ENCODE measurements at places on chromosomes 3 and 15. TPM values are rescaled to one million over a fixed set of nuclear protein-coding genes. Genes with fewer than 3 reads are reported as not detected.

Gene RLBP1
- not detected for total RNA-seq

Gene IGSF10
- total RNA-seq = 2.1 TPM

- no peaks in the 10 kb centered on the region for H3K27me3 ChIP-seq
- peaks cover 78% of the 10 kb centered on the region for H3K36me3 ChIP-seq
- DNase-seq = no peak
- H3K4me3 ChIP-seq = no peak overlapping the region
- H3K4me1 ChIP-seq = no peaks in the 10 kb centered on the region
These were observed 17.8 kb downstream of the UQCC5 start for GRCh38 chr3:52554026-52554755.

- H3K36me3 ChIP-seq = no peaks in the 10 kb centered on the region
- DNase-seq = no peak
- peaks cover 36% of the 10 kb centered on the region for H3K4me1 ChIP-seq
- no peak overlapping the region for H3K4me3 ChIP-seq
- no peak overlapping the region for H3K27ac ChIP-seq
These were observed 1.8 kb upstream of the ATP10A start for GRCh38 chr15:25864966-25865365.

- no peak overlapping the region for H3K4me3 ChIP-seq
- H3K27me3 ChIP-seq = no peaks in the 10 kb centered on the region
- H3K36me3 ChIP-seq = peaks cover 16% of the 10 kb centered on the region
- peaks cover 11% of the 10 kb centered on the region for H3K4me1 ChIP-seq
- DNase-seq = no peak
- no peak overlapping the region for H3K27ac ChIP-seq
These were observed 84.0 kb downstream of the DUT start for GRCh38 chr15:48415036-48415886.

DNA sequence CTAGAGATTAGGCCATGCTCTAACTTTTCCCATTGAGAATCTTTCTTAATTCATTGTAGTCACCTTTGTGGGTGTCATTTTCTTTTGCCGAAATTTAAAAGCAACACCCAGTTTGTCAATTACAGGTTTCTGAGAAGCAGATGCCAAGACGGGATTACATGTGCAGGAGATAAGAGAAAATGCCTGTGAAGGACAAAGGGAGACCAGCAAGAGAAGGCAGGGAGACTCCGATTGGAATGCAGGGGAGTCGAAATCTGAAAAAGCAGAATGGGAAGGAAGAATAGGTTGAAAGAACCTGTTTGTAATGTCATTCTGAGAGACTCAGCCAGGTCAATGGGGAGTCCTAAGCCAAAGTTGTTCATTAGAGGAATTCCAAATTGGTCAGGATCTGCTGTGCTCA, 3.6 kb upstream of the DPH6 start:
- H3K4me1 ChIP-seq = peaks cover 17% of the 10 kb centered on the region
- no peak for DNase-seq
- no peaks in the 10 kb centered on the region for H3K27me3 ChIP-seq
- H3K36me3 ChIP-seq = no peaks in the 10 kb centered on the region
- no peak overlapping the region for H3K27ac ChIP-seq

DNA sequence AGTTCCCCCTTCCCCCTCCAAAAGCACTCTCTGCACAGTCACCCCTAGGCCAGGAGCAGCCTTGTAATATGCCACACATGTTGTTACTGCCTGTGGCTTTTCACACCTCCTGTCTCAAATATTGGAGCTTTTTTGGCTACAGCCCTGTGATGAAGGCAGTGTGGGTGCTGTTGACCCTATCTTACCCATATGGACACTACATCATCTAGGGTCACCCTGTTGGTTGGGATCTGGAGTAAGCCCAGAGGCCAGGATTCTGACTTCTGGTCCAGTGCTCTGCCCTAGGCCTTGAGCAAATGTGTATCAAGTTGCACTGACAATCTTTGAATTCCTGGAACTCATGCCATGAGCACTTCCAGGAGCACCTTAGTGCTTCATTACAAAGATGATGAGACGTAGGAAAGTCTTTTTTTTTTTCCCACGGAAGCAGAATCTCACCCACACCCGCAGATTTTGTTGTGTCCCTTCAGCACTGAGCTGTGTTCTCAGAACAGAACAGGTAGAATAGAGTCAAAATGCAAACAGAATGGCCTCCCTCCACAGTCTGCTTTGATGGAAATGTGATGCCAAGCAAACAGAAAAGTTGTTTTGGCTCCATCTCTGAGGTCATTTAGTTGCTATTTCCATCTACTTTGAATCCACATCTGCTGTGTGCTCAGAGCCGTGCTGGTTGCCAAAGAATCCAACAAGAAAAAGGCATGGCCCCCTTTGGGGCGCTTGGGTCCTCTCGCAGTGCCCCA, 49.6 kb downstream of the SMAD3 start:
- H3K4me3 ChIP-seq = no peak overlapping the region
- H3K36me3 ChIP-seq = no peaks in the 10 kb centered on the region
- H3K27ac ChIP-seq = peak overlapping the region; percentile 24
- H3K4me1 ChIP-seq = peaks cover 59% of the 10 kb centered on the region

- H3K4me1 ChIP-seq = peaks cover 22% of the 10 kb centered on the region
- peak; percentile 97 for DNase-seq
- no peaks in the 10 kb centered on the region for H3K36me3 ChIP-seq
- no peaks in the 10 kb centered on the region for H3K27me3 ChIP-seq
These were observed 903 bp downstream of the SLC25A38 start for GRCh38 chr3:39383881-39384664.

DNA sequence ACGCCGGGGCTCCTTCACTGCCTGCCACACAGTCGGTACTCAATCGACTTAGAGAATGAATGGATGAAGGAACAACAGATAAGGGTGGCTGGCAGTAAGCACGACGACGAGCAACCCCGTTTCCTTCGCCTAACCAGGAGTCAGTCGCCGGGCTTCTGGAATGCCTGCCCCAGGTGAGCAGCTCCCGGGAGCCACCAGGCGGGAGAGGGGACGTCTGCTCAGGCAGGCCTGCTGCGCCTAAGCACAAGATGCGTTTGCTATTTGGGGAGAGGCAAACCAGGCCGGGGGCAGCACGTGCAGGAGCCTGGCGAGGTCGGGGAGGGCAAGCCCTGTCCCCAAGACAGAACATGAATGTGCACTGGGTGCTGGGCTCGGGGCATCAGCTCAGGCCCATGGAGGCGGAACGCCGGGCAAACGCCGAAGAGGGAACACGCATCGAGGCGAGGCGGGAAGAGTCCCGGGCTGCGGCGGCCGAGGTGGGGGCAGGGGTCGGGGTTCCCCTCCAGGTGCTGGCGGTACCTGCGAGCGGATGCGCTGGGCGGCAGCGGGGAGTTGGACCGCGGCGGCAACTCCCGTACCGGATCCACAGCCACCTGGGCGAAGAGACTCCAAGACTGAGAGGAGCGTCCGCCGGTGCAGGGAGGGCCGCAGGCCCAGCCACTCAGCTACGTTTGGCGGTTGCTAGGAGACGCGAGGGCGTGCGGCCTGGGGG, at the start of gene CFAP92:
TSS of gene CFAP92 (minus strand) at position 616 of the 712 bp plus-strand sequence. CDS start 772 bp downstream, outside the sequence.
- no peak within 1 kb of the TSS for H3K27ac ChIP-seq
- no peaks in the 10 kb centered on the region for H3K27me3 ChIP-seq
- H3K4me1 ChIP-seq = peaks cover 18% of the 10 kb centered on the region
- DNase-seq = peak; percentile 89
- H3K4me3 ChIP-seq = peak within 1 kb of the TSS; percentile 45

GRCh38 chr3:194255252-194256039, 95.7 kb downstream of the CPN2 start:
- no peak overlapping the region for H3K4me3 ChIP-seq
- H3K4me1 ChIP-seq = peaks cover 6% of the 10 kb centered on the region
- DNase-seq = peak; percentile 83
- H3K27me3 ChIP-seq = no peaks in the 10 kb centered on the region
- no peak overlapping the region for H3K27ac ChIP-seq

DNA sequence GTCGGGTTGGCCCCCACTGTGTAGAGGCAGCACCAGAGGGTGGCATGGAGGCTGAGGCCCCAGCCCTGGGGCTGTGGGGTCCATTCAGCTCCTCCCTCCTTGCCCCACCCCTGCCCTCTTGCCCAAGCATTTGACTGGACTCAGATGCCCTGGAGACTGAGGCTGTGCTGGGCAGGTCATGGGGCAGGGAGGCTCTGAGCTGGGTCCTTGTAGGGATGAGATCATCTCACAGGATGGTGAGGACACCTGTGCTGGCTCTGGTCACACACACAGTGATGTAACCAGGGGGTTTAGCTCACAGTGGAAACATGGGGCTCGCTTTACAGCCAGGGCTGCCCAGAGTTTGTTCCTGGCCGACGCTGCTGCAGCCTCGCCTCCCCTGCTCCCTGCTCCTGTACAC, 17.8 kb downstream of the ALPK3 start:
- H3K36me3 ChIP-seq = no peaks in the 10 kb centered on the region
- no peak for DNase-seq
